ENCODE measurements at places on chromosomes 2 and 18.

DNA sequence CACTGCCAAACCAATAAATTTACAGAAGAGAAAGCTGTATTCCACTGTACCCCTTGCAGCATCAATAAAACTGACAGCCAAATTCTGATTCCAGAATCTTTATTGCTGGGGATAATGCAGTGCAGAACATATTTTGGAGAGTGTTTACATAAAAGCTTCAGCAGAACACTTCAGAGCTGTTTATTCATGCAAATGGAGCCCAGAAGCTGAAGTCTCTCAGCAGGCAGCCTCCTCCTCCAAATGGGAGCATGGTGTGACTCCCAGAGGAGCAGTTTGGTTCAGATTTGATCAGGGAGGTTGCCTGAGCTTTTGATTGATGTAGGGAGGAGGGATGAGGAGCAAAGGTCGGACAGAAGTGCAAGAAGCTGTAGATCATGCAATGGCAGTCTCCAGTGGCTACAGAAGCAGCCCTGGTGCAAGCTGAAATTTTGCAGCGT lies 22.4 kb downstream of the LHCGR start:
- DNase-seq, result no peak

DNA sequence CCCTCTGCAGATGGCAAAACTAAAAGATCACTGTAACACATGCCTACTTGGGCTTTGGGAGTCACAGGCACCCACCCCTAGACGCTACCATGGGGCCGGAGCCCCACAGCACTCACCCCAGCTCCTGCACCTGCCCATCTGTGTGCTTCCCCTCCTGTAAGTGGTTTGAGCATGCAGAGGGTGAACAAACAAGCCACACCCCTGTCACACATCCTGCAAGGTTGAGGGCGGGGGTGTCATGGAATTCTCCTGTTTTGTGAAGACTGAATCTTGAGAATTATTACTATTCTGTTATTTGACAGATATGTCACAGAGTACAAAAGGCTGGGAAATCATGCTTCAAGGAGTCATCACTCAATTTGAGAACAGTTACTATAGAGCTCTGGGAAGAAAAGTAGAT lies 60.9 kb downstream of the RFTN2 start:
- no peak for DNase-seq

DNA sequence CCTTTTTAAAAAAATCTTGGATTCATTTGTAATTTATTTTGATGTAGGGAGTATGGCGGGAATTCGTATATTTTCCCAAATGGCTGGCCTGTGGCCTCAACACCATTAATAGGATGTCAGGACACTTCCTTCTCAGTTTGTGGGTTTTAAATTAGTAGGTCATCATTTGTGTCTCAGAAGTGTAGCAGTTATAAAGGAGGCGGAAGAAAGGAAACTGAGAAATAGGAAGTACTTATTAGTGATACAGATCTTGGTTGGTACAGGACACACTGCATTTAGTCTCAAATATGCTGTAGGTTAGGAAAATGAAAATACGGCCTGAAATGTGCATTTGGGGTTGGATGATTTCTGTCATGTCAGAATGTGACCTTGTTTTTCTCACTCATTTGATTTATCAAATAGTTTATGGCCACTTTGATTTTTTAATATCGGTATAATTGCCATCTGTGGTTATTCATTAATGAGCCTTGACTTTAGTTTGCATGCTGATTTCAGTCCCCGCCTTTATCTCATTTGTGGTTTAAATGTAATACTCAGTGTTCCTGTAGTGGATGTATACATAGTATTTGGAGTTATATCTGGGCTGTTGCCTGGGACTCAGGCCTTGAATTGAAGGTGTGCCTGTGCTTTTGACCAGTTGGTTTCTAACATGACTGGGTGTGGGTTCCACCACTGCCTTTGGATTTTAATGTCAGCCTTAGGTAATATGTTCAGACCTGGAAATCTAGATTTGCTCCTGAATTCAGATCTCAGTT lies 31.4 kb downstream of the ZCCHC2 start:
- DNase-seq, result no peak

- no peak for DNase-seq
Measured at GRCh38 chr2:47009253-47009767, 93.7 kb upstream of the MCFD2 start.

DNA sequence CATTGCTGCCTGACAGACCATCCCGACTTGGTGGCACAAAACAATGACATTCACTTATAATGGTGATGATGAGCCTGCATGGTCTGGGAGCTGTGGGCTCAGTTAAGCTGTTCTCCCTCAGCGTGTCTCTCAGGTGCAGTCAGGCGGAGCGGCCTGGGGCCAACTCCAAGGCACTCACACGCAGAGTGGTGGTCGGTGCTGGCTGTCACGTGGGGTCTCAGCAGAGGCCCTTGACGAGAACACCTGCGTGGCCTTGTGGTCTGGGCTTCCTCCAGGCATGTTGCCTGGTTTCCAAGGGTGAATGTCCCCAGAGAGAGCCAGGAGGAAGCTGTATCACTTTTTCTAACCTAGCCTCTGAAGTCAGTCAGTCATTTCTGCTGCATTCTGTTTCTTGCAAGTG lies 29.8 kb downstream of the ARMC9 start:
- no peak for DNase-seq

GRCh38 chr2:17101091-17101490 lies 417.1 kb downstream of the RAD51AP2 start:
- DNase-seq, result no peak

DNA sequence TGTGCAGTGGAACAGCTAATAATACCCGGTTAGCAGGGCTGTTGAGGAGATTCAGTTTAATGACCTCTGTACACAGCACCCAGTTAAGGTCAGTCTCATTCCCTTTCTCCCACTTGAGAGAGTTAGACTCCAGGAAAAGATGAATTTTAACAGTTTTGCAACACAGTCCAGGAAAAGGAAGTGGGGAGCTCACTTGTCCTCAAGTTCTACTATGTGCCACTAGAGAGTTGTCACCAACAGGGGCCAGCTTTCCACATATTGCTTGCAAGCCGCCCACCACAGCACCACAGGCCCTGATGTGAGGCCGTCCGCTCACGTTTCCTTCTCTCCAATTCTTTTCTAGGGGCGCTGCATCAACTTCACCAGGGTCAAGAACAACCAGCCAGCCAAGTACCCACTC lies 142.1 kb downstream of the GFPT1 start:
- DNase-seq, result no peak

DNA sequence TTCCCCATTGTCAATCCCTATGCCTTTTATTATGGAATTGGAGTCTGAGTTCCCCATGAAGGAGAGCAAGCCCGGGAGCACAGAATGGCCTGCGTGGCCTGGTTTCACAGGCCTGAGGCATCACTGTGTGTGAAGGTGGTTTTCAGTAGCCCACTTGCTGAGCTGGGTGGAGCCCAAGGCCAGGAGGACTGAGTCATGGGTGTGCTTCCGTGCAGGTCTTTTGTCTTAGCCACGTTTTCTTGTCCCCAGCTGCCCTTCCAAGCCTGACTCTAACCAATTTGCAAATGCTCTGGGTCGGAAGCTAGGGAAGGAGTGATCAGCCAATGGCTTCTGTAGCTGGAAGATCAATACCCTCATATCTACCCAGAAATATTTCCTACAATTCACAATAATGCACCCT lies 119.2 kb downstream of the MAPK4 start:
- DNase-seq, result no peak

DNA sequence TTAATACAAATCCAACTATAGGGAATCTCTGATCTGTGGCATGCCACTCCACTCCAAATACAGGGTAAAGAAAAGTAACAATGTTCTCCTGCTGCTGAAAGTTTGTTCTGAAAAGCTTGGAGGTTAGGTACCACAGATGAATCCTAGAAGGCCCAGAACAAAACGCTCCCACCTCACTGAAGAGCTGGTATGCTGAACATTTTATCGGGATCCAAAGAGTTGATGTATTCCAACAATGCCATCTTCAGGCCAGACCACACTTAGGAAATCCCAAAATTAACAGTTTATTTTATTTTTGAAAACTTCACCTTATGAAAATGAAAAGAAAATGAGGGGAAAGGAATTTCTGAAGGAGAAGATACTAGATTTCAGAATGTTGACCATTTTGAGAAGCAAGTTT lies 145.1 kb upstream of the CDH19 start:
- DNase-seq, result no peak

DNA sequence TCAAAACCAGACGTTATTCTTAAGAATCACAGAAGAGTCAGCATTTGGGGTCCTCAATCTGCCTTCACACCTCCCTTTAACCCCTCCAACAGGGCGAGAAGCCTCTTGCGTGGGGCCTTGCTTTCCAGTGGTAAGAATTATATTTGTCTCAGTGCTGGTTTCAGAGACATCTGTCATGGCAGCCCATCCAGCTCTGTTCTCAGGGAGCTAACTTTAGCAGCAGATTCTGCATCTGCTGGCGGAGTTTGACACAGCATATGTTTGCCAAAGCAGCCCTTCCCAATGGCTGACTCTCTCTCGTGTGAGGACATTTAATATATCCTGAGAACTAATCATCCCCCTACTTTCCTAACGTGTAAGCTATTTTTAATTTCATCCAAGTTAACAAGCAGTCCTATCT lies 91.5 kb upstream of the BCL11A start:
- no peak for DNase-seq

- no peak for DNase-seq
Measured at GRCh38 chr2:191462370-191462769, 215.6 kb upstream of the NABP1 start.

GRCh38 chr2:209988010-209988409 lies 14.4 kb upstream of the RPE start:
- peak; percentile 68 for DNase-seq

- peak; percentile 98 for DNase-seq
Measured at GRCh38 chr2:241315093-241315878, at the start of gene HDLBP. Gene HDLBP (minus strand): TSS chr2:241315672. CDS start chr2:241266869, 48,803 bp downstream.

DNA sequence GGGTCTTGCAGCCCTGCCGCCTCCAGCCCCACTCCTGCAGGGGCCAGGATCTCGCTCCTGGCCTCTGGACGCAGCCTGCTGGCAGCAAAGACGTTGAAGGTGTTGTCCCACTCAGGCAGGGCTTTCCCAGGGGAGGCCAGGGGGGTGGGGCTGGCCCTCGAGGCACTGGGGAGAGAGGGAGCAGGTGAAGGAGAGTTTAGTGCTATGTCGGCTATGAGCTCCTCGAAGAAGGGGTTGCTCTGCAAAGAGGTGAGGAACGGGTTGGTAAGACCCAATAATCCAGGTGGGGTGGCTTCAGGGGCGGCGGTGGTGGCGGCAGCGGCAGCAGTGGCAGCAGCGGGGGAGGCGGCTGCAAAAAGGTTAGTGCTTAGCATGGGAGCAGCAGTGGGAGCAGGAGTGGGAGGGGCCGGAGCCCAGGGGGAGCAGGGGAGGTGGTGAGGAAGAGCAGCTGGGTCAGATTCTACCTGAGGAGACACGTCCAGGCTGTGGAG lies 9.7 kb upstream of the SFXN5 start:
- no peak for DNase-seq

DNA sequence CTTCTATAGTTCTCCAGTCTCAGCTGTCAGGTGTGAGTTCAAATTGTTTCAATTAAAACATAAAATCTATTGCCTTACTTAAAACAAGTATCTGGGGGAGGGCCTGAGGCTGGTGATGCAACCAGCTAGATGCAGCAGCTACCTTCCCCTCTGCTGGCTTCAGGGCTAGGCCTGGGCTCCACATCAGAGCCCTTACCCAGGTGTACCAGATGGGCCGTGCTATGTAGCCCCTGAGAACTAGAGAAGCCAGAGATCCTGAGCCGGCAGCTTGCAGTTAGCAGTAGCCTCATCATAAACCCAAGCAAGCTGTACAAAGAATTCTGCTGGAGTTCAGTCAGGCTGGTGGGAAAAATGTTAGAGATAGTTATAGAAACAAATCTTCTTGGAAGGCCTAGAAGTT lies 97.7 kb upstream of the ACAA2 start:
- DNase-seq, result no peak

- no peak for DNase-seq
Measured at GRCh38 chr2:121037480-121037879, 247.5 kb downstream of the TFCP2L1 start.

- DNase-seq, result no peak
Measured at GRCh38 chr2:119156105-119156890, 2.3 kb downstream of the C1QL2 start.

DNA sequence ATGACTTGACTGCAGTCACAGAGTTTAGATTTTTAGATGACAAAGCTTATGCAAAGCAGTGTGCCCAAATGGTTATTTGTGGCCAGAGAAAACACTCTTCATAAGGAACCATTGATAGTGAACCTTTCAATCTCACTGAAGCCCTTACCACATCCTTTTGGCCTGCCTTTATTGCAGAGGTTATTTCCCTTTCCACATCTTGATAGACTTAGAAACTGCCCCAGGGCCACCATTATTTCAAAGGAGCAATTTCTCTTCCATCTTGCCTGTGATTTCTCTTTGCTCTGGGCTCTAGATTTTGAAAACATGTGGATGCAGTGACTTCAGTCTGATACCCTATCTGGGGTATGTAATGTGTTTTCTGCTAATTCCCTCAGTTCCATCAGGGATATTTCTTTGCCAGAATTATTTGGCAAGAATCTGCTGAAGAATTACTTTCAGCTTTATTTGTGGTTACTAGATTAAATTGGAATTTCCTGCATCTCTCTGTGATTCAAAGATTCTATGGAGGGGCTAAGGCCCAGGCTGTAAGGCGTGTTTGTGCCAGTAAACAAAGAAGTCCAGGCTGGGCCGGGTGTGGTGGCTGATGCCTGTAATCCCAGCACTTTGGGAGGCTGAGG lies 51.0 kb downstream of the MOGAT1 start:
- DNase-seq, result no peak

- DNase-seq, result no peak
Measured at GRCh38 chr2:159916511-159916910, 118.5 kb upstream of the CD302 start.

- no peak for DNase-seq
Measured at GRCh38 chr2:143255899-143256298, 126.7 kb downstream of the ARHGAP15 start.

- DNase-seq, result no peak
Measured at GRCh38 chr2:1011006-1011405, 60.4 kb downstream of the SNTG2 start.

GRCh38 chr18:41693008-41693407 lies 262.0 kb upstream of the PIK3C3 start:
- no peak for DNase-seq

GRCh38 chr2:158120102-158120501 lies 18.4 kb downstream of the UPP2 start:
- DNase-seq, result no peak

- no peak for DNase-seq
Measured at GRCh38 chr2:41827354-41827971, 220.4 kb upstream of the PKDCC start.

- DNase-seq, result no peak
Measured at GRCh38 chr2:157196956-157197355, 60.5 kb upstream of the GALNT5 start.
